H1 (cell line): ENCODE measurements at places on chromosomes 5 and 9. TPM values are rescaled to one million over a fixed set of nuclear protein-coding genes. Genes with fewer than 3 reads are reported as not detected.

The SH3TC2 gene
- 0.77 and 0.80 TPM in 2 replicates for total RNA-seq

DNA sequence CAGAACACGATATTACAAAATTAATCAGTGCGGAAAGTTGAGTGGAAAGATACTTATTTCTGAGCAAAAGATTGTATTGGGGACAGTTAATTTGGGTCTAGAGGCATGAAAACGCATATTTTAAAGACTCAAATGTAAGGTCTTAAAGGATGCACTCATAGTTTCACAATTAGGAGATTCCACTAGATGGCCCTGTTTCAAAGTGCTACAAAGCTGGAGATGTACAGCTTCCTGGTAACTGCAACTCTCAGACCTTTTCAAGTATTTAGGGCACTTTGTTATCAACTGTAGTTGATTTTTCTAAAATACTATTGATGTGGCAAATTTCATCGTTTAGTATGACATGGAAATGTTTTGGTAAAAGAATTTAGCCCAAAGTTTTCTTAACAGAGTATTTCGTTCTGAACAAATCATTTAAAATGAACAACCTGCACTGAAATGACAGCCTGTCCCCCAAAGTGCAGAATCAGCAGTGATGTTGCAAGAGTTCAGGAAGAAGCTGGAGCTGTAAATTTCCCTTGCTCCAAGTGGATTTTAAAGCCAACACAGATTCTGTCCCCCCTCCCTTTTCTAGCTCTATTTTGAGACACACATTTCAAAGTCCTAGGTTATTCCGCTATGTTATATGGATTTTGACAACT, 16.2 kb upstream of the NDUFB6 start:
- no peak overlapping the region for H3K27ac ChIP-seq
- no peaks in the 10 kb centered on the region for H3K27me3 ChIP-seq
- DNase-seq: no peak
- H3K4me1 ChIP-seq: no peaks in the 10 kb centered on the region
- no peak overlapping the region for H3K4me3 ChIP-seq

The FBP1 gene
- 1.0 and 2.2 TPM in 2 replicates for total RNA-seq

DNA sequence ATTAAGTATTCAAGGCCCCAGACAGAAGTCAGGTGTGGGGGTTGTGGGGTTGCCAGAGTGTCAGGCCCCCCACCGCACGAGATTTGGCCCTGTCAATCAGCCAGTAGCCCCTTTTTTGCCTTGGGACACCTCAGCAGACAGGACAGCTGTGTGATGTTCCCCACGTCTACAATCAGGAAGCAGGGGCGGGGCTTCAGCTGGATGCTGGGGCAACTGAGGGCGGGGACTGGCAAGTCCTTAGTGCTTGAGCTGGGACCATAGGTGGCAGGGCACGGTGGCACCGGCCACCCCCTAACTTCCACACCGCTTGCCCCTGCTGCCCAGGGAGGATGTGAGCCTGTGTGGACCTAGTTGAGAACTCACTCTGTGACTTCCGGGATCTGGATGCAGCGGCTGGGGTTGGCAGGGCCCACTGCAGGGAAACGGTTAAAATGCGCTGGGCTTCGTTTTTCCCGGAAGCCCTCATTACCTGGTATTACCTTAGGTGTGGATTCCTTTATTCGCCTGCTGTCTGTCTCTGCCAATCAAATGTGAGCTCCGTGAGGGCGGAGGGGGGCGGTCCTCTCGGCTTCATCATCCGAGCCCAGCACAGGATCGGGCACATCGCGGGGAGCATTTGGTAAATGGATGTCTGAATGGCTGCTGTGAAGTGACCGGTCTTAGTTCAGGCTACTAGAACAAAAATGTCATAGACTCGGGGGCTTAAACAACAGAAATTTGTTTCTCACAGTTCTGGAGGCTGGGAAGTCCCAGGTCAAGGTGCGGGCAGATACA, 7.5 kb upstream of the GTF3C5 start:
- H3K4me3 ChIP-seq: no peak overlapping the region
- H3K27me3 ChIP-seq: no peaks in the 10 kb centered on the region; the same call in 1 of the 2 replicates
- peak; percentile 57 for DNase-seq

GRCh38 chr5:177154003-177154643, 20.6 kb downstream of the NSD1 start:
- H3K27me3 ChIP-seq: no peaks in the 10 kb centered on the region
- no peak for DNase-seq

DNA sequence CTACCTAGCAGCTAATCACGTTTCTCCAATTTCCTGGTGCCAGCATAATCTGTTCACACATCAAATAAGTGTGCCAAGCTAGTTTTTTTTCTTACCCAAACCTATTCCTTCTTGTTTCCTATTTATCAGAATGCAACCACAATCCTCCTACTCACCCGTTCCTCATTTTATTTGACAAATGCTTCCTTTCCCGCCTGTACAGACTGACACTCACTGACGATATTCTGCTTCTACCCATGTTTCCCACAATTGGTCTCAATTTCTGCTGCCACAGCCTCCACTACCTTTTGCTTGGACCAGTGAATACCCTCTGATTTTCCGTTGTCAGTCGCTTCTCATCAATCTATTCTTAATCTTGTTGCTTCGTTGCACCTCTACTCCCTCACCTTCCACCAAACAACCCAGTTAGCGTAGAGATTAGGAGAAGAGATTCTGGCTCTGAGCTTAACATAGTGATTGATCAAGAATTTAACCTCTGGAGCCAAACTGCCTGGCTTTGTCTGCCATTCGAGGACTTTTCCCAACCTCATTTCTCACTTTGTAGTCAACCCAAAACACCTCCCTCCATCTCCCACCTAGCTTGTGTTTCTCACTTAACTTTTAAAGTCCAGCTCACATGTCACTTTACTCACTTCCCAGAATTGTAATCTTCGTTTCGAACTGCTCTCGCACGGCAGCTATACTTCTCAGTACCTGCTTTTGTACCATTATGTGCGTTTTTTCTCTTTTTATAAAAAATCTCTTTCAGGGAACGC, 729 bp upstream of the TMEM38B start:
- H3K27ac ChIP-seq: no peak overlapping the region
- H3K36me3 ChIP-seq: no peaks in the 10 kb centered on the region
- H3K27me3 ChIP-seq: peaks cover 31% of the 10 kb centered on the region

DNA sequence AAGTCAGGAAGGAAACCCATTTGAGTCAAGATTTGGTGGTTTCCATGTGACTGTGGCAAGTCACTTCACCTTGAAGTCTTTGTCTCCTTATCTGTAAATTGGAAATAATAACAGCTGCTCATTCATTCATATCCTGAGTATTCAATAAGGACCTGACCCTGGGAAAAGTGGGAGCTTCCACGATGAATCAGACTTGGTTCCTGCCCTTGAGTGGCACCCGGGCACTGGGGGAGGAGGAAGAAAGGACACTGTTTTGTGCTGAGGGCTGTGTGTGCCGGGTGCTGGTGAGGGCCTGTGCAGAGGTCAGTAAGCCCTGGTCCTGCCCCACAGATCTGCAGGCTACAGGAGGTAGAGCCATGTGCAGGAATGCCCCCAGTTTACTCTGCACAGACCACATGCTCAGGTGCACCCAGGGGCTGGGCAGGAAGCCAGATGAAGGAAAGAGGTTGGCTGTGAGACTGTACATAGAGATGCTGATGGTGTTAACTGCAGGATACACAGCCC, 6.8 kb downstream of the NDST1 start:
- no peak overlapping the region for H3K4me3 ChIP-seq
- no peaks in the 10 kb centered on the region for H3K36me3 ChIP-seq
- H3K27ac ChIP-seq: no peak overlapping the region
- no peak for DNase-seq

DNA sequence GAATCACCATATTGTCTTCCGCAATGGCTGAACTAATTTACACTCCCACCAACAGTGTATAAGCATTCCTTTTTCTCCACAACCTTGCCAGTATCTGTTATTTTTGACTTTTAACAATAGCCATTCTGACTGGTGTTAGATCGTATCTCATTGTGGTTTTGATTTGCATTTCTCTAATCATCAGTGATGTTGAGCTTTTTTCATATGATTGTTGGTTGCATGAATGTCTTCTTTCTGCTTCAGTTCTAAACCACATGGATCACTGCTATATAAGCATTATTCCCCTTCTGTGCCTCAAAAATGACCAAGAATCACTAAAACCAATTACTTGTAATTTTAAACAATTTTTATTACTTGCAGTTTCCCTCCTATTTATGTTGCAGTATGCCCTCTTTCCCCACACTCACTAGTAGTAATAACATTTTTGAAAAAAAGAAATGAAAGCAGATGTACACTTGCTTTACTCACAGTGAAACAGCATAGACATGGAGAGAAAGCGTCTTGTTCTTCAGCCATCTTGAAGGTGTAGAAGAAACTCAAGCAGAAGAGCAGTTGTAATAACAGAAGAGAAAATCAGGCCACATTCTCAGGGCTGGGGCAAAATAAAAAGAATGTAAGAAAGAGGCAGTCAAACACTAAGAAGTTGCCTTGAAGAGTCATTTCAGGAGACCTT, 4.5 kb upstream of the TMEM252 start:
- no peaks in the 10 kb centered on the region for H3K27me3 ChIP-seq
- DNase-seq: no peak
- H3K36me3 ChIP-seq: no peaks in the 10 kb centered on the region
- no peak overlapping the region for H3K27ac ChIP-seq

The PIP5K1B gene
- 6.1 and 7.7 TPM in 2 replicates for total RNA-seq

GRCh38 chr9:36479101-36479500, 79.0 kb upstream of the RNF38 start:
- no peaks in the 10 kb centered on the region for H3K27me3 ChIP-seq
- no peak for DNase-seq
- H3K4me1 ChIP-seq: peaks cover 6% of the 10 kb centered on the region
- no peak overlapping the region for H3K4me3 ChIP-seq

DNA sequence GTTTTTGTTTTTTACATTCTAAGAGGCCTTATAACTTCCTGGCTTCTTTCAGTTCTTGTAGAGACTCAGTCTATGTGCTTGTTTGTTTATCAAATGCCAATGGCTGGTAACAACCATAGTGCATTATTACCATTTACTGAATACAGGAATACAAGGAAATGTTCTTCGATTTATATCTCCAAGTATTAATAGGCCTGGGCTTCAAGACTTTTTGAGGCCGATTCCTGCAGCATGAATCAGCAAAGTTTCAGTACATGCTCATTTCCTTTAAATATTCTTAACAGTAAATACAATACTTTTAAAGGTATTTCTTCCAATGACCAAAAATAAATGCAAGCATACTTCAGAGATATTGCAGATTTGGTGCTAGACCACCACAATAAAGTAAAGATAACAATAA, 535.3 kb downstream of the EFNA5 start:
- no peak overlapping the region for H3K4me3 ChIP-seq
- no peaks in the 10 kb centered on the region for H3K4me1 ChIP-seq
- no peak overlapping the region for H3K27ac ChIP-seq
- H3K27me3 ChIP-seq: no peaks in the 10 kb centered on the region
- H3K36me3 ChIP-seq: no peaks in the 10 kb centered on the region

The LMX1B gene
- total RNA-seq: 0.37 and 0.52 TPM in 2 replicates

DNA sequence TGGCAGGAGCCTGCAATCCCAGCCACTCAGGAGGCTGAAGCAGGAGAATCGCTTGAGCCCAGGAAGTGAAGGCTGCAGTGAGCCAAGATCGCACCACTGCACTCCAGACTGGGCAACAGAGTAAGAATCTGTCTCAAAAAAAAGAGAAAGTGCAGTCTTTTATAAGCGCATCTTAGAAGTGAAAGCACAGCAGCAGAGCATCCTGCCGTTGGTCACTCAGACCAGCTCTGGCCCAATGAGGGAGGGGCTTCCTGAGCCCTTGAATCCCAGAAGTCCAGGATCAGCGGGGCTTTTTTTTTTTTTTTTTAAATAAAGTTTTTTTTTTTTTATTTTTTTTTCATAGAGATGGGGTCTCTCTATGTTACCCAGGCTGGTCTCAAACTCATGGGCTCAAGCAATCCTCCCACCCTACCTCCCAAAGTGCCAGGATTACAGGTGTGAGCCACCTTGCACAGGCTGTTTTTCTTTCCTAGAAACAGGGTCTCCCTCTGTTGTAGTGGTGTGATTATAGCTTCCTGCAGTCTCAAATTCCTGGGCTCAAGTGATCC, 42.3 kb downstream of the NAIF1 start:
- no peaks in the 10 kb centered on the region for H3K27me3 ChIP-seq
- no peaks in the 10 kb centered on the region for H3K4me1 ChIP-seq
- DNase-seq: no peak

DNA sequence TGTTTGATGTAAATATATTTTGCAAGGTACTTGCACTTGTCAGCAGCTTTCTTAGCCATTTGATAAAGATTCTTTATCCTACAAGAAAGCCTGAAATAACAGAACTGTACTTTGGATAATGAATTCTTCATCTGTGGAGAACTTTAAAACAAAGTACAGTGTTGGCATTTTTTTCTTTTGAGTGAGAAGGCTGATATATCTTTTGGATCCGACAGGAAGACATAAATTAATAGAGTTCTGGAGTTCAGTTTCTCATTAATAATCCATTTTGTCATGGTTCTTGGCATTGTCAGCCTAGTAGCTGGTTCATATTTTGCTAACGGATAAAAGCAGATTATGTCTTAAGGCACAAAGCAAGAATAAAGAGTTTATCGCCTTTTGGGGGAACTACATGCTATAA, 17.0 kb downstream of the PBX3 start:
- H3K4me1 ChIP-seq: peaks cover 11% of the 10 kb centered on the region
- no peak for DNase-seq
- H3K4me3 ChIP-seq: no peak overlapping the region
- H3K27ac ChIP-seq: no peak overlapping the region
- no peaks in the 10 kb centered on the region for H3K27me3 ChIP-seq
- no peaks in the 10 kb centered on the region for H3K36me3 ChIP-seq

- DNase-seq: no peak
- H3K27me3 ChIP-seq: no peaks in the 10 kb centered on the region
- H3K4me3 ChIP-seq: no peak overlapping the region
- no peaks in the 10 kb centered on the region for H3K4me1 ChIP-seq
Observed at GRCh38 chr9:89364666-89365531, 46.6 kb downstream of the SECISBP2 start.

DNA sequence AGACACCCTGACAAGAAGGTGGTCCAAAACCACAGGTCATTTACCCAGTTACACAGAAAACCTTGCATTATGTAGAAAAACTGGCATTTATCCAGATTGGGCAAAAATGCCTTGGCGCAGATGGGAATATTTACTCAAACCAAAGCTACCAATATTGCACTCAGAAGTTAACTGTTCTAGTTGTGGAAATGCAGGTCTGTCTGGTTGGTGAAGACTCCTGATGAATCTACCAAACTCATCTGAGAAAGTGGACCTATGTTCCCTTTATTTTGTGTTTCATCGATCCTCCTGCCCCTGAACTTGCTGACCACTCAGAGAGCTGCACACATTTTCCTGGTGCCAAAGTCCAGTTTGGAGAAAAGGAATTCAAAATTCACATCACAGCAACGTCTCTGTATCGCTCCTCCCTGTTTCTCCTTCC, 85.2 kb upstream of the ALDH1A1 start:
- no peak for DNase-seq
- 0 out of 2 replicates have a peak, but pooled peaks cover 2% of the 10 kb centered on the region for H3K4me1 ChIP-seq
- no peaks in the 10 kb centered on the region for H3K36me3 ChIP-seq

DNA sequence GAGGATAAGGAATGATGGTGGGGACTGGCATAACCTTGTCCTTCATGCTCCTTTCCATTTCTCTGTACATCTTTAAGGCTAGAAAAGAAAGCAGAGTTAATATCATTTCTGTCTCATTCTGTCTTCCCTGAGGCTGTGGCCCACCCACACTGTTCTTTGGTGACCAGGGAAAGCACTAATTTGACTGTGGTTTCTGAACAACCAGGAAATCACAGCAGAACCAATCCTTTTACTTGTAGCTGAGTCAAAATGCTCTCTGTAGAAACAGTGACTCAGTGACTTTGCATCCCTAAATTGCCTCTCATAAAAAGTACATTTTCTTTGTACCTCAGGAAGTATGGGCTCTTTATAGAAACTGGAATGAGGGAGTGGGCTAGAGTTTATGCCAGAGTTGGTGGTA, 28.1 kb downstream of the IL33 start:
- H3K27me3 ChIP-seq: no peaks in the 10 kb centered on the region
- no peaks in the 10 kb centered on the region; the same call in 1 of the 2 replicates for H3K4me1 ChIP-seq
- no peak overlapping the region for H3K27ac ChIP-seq
